ENCODE measurements at places on chromosomes 11 and 22.

DNA sequence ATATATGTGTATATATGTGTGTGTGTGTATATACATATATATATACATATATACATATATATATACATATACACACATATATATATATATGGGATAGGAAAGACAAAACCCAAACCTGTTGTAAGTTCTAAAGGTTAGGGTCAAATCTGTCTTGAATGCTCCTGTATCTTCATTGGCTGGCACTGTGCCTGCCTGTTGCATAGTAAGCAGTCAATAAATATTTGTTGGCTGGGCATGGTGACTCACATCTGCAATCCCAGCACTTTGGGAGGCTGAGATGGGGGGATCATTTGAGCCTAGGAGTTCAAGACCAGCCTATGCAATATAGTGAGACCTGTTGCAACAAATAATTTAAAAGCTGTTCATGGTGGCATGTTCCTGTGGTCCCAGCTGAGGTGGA is 205.4 kb downstream of the DBX1 start:
- no peak for DNase-seq

DNA sequence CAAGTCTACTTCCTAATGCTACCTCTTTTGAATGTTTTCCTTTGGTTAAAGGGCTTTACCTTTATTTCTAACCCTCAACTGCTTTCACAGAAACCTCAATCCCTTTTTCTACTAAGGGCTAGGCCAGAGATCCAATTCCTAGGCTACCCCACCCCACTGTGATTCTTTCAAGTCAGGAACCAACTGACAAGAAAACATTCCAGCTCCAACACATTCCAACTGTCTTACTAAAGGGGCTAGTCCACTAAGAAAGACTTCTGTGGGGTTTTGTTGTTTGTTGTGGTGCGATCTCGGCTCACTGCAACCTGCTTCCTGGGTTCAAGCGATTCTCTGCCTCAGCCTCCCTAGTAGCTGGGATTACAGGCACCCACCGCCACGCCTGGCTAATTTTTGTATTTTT is 151.3 kb downstream of the APOL5 start:
- DNase-seq = no peak

DNA sequence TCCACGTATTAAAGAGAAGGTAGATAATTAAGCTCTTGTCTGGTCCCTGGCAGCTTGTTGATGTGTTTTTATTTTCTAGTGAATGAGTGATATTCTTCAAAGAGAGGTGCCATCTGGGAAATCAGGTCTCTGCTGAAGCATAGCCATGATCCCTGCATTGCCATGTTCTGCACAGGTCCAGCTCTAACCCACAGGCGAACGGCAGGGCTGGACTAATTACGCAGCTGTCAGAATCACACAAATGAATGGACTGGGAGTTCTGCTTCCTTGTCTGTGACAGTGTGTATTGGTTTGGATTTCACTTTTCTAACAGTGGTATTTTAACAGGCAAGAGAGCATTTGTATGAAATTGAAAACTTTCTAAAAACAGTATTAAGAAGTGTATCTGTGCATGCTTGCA is 235.6 kb downstream of the FAT3 start:
- DNase-seq = no peak

GRCh38 chr22:27385261-27385998 is 416.1 kb downstream of the MN1 start:
- DNase-seq = no peak

DNA sequence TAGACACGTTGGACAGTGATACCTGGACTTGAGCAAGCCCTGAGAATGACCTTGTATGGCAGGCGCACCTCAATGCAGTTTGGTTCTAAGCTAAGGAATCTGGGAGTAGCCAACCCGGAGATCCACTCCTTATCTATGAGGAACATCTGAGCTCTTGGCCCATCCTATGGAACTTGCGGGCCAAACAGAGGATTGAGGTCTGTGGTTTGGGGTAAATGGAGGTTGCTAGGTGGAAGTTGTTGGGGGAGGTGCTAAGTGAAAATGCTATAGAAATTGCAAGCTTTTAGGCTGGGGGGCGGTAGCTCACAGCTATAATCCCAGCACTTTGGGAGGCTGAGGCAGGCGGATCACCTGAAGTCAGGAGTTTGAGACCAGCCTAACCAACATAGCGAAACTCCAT is 8.9 kb downstream of the GDPD5 start:
- no peak for DNase-seq

GRCh38 chr11:84061726-84062125 is 775.6 kb upstream of the CCDC90B start:
- no peak for DNase-seq

- DNase-seq = peak; percentile 12
Measured at GRCh38 chr11:108069947-108070346, 51.4 kb upstream of the ACAT1 start.

DNA sequence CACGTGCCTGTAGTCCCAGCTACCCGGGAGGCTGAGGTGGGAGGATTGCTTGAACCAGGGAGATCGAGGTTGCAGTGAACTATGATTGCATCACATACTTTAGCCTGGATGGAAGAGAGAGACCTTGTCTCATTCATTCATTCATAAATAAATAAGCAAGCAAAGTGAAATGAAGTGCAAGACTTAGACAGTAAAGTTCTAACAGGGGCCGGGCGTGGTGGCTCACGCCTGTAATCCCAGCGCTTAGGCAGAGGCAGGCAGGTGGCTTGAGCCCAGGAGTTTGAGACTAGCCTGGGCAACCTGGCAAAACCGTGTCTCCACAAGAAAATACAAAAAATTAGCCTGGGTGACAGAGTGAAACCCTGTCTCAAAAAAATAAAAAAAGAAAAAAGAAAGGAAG is 1.6 kb upstream of the ZNF280A start:
- no peak for DNase-seq

GRCh38 chr22:17945888-17946648 is 78.3 kb downstream of the MICAL3 start:
- DNase-seq = no peak

- DNase-seq = no peak
Measured at GRCh38 chr22:50529897-50530579, at the start of gene TYMP. Gene TYMP (minus strand): TSS chr22:50530012. CDS start chr22:50529709, 303 bp downstream.

GRCh38 chr11:6608011-6608410 is 4.0 kb downstream of the TAF10 start:
- no peak for DNase-seq

DNA sequence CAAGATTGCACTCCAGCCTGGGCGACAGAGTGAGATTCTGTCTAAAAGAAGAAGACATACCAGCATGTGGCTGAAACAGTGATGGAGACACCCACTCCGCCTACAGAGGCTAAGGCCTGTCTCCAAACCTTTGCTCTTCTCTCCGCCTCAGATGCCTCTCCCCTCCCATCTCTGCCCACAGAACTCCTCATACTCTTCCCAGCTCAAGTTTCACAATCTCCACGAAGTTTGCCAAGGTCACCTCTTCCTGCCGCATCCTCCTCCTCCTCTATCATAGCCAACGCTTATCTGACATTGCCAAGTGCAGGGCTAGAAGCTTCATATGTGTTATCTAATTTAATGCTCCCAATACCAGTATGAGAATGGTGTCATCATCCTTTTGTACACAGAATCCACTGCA is 25.9 kb upstream of the FBLN1 start:
- DNase-seq = no peak

DNA sequence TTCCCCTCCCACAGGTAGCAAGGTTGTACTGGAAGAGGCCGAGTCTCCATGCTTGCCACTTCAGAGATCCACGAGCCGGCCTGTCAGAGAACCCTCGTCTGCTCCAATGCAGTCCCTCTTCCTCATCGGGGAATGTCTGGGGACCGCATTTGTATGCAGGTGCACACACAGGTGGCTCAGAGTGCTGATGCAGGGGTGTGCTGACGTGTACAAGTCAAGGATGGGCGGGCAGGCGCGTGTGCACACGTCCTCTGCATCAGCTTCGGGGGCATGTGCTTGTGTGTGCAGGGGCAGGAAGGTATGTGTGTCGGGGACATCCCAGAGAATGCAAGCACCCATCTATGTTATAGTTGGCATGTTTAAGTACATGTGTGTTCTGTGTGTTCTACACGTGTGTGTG is 49.4 kb downstream of the ELFN2 start:
- DNase-seq = no peak

- no peak for DNase-seq
Measured at GRCh38 chr11:10324474-10324873, 19.6 kb downstream of the ADM start.

DNA sequence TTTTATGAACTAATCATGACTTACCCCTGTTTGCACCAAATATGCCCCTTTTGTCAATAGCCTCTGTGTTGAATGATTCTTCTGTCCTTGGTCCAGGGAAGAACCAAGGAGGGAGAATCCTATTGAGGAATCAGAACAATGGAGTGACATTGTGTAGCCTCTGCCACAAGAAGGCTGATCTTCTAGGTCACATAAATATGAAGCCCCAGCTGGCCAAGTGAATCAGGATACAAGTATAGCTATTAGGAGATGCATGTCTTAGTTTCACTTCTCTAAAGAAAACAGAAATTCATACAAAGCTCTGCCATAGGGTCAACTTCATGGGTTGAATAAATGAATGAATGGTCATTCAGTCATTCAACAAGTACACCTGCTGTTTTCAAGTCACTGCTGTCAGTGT is 118.2 kb upstream of the BLID start:
- DNase-seq = no peak

- DNase-seq = no peak
Measured at GRCh38 chr22:40635043-40635939, 1.2 kb downstream of the MRTFA start.

- no peak for DNase-seq
Measured at GRCh38 chr11:6397156-6397555, 6.9 kb downstream of the SMPD1 start.

GRCh38 chr22:44042249-44043218 is 18.4 kb downstream of the PARVB start:
- no peak for DNase-seq

DNA sequence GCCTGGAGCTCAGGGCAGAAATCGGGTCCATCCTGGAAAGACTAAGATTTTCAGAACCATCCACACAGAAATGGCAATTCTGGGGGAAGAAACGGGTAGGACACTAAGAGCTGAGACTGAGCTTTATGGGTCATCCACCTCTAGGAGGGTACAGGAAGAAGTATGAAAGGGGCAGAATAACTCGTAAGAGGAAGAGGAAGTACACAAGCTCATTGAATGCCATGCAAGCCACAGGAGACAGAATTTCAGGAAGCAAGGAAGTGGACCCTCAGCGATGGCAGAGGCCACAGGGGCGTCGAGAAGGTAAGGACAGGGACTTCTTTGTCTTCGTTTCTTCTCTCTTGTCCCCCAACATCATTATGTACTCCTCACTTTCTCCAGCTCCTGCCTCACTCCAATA is 169.6 kb downstream of the MAML2 start:
- no peak for DNase-seq

DNA sequence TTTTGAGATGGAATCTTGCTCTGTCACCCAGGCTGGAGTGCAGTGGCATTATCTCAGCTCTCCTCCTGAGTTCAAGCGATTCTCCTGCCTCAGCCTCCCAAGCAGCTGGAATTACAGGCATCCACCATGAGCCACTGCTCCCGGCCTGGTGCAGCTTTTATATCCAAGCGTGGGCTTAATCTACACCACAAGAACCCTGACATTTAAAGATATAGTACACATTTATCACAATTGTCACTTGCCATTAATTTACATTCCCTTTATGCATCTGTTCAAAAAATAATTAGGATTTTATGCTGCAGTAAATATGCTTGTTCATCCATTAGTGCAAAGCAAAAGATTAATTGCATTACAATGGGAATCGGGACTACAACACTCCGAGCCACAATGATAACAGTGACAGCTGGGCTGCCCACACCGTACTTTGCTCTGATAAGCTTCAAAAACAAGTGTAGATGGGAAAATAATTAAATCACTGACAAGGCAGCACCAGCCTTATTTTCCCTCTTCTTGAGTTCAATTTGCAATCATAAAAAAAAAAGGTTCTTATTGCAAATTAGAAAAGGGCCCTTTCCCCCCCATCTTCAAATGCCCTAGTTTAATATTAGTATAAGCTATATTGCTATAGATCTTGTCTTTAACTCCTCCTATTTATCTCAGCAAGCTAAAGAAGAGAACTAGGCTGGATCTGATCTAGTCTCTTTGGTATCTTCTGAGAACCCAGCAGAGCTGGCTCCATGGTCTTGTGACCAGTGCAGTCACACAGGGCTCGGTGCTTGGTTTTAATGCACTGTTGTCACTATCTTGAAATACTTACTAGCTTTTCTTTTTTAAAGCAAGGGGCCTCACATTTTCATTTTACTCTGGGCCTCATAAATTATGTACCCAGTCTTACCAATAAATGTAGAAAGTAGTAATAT is 206.2 kb upstream of the LRRC4C start:
- DNase-seq = no peak

DNA sequence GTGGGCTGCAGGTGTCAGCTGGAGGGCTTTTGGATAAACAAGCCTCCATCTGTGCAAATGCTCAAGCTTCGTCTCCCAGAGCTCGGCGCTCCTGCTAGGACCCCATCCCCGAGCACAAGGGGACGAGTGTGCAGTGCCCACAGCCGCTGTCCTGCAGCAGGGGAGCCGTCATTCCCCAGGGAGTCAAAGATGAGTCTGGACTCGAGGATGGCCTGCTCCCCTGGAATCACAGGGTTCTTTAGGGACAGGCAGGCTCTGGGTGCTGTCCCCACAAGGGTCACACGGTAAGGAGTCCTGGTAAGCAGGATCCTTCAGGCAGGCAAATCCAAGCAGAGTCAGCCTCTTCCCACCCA is 50.2 kb downstream of the APOL1 start:
- no peak for DNase-seq

All from amniotic stem cell (primary cell).